ENCODE measurements at places on chromosomes 1 and 21.

DNA sequence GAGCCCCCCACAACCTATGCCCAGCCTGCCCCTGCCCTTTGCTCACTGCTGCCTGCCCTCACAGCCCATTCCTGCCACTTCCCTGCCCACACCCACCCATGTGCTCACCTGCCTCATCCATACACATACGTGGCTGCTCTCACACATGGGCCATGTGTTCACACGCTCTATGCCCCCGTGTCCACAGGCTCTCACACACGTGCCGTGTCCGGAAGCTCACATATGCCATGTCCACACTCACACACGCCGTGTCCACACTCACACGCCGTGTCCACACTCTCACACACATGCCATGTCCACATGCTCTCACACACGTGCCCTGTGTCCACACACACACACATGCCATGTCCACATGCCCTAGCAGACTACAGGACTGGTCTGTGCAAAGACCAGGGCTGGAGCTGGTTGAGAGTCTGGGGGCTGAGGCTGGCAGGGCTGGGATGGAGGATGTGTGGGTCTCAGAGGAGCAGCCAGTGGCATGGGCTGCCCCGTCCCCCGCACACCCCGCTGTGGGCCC, 583 bp upstream of the RNF223 start:
- no peak for DNase-seq

GRCh38 chr21:42672699-42673458, 19.5 kb downstream of the PDE9A start:
- peak; percentile 46 for DNase-seq

DNA sequence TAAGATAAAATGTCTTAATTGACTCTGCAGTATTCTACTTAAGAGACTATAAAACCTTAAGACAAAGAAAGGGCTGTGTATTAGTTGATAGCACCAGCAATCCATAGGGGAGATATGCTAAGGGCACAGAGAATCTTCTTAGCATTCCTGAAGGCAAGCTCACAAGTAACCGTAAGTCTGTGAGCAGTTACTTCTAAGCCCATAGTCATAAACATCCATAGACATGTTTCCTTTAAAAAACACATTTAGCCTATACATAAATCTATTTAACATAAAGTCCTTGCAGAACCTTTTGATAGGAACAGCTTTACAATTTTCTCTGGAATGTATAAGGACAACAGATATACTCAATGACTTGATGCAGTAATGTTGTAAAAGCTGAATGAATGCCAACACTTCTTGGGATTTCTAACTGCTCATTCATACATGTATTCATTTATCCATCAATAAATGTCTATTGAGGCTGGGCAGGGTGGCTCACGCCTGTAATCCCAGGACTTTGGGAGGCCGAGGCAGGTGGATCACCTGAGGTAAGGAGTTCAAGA, 6.3 kb upstream of the ERRFI1 start:
- no peak for DNase-seq

GRCh38 chr1:218982482-218982881, 191.2 kb upstream of the LYPLAL1 start:
- DNase-seq: no peak

DNA sequence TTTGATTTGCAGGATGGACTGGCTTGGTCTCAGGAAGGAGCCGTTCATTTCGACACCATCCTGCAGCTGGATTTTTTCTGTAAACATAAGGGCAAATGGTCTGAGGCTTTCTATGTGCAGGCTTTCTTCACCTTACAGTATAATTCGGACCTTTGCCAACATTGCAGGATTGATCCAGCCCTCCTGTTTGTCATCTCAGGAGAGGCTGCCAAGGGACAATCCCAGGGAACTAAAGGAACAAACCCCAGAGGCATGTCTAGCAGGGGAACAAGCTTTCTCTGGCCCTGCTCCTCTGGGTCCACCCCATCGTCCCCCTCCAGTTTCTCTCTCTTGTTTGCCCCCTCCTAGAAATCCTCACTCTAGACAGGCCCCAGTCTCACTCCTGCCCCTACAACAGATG, 24.8 kb upstream of the GBP6 start:
- no peak for DNase-seq

- DNase-seq: no peak
Observed at GRCh38 chr1:231817801-231818200, 191.2 kb downstream of the DISC1 start.

DNA sequence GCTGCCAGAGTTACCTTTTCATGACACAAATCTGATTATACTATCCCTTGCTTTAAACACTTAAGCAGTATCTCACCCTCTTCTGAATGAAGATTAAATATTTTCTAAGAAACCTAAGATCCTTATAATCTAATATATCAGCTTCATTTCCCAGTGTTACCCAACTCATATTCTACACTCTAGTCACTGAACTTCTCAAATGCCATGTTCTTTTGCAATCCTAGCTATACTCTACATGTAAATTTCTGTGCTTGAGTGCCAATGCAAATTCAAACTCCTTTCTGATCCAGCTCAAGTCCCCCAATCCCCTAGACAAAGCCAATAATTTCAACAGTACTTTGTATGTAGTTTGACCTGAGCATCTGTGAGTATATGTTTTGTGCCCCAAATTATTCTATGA, 293.9 kb downstream of the SDCCAG8 start:
- DNase-seq: no peak
